Retina (tissue), 1 donor: ENCODE measurements at places on chromosomes 2 and 18.

DNA sequence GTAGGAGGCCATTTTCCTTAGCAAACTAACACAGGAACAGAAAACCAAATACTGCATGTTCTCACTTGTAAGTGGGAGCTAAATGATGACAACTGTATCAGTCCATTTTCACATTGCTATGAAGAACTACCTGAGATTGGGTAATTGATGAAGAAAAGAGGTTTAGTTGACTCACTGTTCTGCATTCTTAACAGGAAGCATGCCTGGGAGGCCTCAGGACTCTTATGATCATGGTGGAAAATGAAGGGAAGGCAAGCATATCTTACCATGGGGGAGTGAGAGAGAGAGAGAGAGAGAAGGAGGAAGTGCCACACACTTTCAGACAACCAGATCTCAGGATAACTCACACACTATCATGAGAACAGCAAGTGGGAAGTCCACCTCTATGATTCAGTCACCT, 105.3 kb downstream of the PARD3B start:
- DNase-seq, result no peak

DNA sequence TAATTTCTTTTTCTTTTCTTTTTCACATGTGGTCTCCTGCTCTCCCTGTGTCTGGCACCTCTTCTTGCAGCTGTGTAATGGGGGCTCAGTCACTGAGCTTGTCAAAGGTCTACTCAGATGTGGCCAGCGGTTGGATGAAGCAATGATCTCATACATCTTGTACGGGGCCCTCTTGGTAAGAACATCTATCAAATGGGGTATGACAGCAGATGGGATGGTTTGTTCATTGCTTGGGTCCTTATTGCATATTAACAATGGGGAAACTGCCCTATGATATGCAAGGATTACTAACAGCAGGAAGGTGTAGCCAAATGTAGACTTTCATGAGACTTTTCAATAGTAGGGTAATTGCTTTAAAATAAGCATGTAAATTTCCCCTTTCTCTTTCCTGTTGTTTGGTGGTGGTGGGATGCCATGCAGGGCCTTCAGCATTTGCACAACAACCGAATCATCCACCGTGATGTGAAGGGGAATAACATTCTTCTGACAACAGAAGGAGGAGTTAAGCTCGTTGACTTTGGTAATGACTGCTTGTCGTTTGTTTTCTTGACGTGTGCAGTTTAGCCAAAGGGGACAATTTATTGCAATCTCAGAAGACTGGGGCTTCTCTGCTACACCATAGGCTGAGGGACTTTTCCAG, 36.5 kb downstream of the MYO3B start:
- no peak for DNase-seq

DNA sequence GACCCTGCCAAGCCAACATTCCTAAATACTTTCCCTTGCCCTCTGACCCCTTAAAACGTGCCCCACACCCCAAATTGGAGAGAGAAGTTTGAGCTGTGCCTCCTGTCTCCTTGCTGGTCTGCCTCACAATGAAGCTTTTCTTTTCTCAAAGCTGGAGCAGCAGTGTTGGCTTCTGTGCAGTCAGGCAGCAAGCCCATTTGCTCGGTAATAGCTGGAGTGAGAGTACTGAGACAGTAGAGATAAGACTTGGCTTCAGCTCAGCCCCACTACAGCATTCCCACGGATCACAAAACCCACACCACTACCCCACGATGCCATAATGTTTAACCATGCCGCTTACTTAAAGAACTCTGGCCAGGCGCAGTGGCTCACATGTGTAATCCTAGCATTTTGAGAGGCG, 73.0 kb downstream of the NCAPH start:
- DNase-seq, result peak; percentile 62

DNA sequence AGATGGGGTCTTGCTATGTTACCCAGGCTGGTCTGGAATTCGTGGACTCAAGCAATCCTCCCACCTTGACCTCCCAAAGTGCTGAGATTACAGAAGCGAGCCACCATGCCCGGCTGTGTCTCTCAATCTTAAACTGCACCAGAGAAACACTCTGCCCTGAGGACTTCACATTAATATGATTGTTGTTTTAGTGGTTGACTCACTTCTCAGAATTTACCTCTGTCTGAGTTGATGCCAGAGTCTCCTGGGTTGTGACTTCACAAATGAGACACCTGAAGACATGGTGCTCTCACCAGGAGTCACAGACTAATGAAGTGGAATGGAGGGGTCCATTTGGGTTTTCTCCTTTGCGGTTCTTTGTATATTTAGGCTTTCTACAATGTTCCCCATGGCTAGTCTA, 61.0 kb upstream of the TGIF1 start:
- DNase-seq, result no peak

GRCh38 chr18:75827751-75828287, 400.3 kb upstream of the SMIM21 start:
- no peak for DNase-seq

- DNase-seq, result no peak
Observed at GRCh38 chr2:152701198-152701597, 16.1 kb downstream of the PRPF40A start.

DNA sequence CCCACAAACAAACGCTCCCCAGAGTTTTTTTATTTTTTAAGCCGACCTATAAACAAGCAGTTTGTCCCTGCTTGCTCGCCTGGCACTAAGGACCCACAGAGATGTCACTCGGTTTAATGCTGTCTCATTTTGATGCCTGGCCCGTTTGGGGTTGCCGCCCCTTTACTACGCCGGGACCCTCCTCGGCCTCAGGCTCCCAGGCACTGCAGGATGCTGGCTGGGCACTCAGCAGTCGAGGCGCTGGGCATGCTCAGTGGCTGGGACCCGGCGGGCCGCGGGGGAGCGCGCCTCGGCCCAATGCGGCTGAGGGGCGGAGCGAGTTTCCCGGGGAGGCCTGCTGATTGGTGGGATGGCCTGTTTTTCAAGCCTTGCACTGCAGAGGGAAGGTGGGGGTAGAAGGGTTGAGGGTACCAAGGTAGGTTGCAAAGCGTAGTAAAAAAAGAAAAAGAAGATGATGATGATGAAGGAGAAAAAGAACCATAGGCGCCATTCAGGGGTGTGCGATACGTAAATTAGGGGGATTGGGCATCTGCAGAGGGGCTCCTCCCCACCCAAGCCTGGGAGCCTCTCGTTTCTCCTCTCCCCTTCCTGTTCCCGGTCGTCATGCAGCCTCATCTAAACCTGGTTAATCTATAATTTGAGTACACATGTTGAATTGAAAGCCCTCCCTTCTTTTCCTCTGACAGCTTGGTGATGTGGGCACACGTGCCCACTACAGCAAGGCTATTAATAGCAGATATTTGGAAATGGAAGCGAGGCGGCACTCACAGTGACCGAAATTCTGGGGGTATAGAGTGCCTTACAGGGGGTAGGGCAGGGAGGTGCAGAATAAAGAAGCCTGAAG, 1.5 kb upstream of the IRS1 start:
- DNase-seq, result peak; percentile 97

GRCh38 chr2:18299423-18300212, 260.8 kb downstream of the RDH14 start:
- peak; percentile 11 for DNase-seq

- no peak for DNase-seq
Observed at GRCh38 chr2:65919550-65920188, 487.3 kb upstream of the SPRED2 start.

DNA sequence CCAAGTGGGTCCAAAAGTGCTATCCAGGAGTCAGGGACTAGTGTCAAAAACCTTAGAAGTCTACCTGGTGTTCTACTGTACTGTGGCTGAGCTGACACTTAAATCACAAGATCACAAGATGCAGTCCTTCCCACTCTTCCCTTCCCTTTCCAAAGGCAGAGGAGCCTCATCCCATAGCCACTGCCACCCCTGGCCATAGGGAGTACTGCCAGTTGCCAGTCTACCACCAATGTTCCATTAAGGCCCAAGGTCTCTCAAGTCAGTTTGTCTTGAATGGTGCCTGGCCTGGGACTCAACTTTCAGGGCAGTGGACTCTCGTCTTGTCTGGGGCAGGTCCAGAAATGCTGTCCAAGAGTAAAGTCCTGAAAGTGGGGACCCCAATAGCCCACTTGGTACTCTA, 585.6 kb downstream of the NUP35 start:
- no peak for DNase-seq

GRCh38 chr2:6970976-6971480, 53.8 kb downstream of the RNF144A start:
- no peak for DNase-seq

GRCh38 chr2:118738524-118739308, 108.7 kb downstream of the EN1 start:
- no peak for DNase-seq

GRCh38 chr18:55076643-55077218, 117.5 kb upstream of the CCDC68 start:
- no peak for DNase-seq

DNA sequence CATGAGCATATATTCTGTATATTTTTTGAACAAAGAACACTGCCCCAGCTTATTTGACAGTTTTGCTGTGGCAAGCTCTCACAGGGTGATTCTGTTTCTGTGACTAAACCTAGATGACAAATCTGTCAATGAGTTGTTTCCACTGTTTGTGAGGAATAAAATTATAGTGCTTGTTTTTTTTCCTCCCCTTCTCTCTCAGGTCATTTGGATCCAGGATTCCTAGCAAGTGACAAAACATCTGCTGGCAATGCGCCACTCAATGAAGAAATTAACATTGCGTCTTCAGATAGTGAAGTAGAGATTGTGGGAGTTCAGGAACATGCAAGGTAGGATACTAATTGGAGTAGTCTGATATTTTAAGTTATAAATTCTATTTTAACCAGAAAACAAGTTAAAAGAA, 149.3 kb downstream of the HAUS1 start:
- DNase-seq, result no peak

GRCh38 chr2:20496076-20496872, 49.4 kb downstream of the RHOB start:
- no peak for DNase-seq

- peak; percentile 75 for DNase-seq
Observed at GRCh38 chr2:104862058-104862941, 8.4 kb downstream of the POU3F3 start.

DNA sequence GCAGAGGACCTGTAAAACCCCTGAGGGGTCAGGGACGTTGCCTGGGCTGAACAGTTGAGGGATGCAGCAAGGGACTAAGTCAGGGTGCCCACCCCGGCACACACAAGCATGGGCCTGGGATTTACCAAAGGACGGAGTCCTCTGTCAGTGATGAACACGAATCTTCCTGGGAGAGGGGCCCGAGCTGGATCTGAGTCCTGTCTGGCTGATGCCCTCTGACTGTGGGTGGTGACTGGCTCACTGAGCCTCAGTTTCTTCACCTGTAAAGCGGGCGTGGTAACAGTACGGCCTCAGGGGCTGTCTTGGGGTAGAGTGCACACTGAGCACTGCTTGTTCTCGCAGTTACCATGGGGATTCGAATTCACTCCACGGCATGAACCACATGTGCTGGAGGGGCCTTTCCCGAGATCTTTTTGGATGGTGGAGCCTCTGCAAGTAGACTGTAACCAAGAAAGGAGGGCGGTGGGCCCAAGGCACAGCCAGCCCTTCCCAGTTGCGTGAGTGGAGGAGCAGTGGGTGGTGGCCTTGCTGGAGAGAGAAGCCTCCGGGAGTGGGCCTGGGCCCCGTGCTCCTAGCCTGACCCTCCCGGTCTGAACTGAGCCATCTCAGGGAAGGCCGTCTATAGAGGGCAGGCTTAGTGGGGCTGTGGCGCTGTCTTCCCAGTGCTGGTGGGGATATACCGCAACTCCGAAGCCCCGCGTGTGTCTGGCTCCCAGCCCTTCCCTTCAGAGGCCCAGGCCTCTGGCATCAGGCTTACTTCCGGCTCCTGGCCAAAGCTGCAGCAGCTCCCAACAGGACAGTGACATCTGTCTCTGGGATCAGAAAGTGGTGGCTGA, 130.8 kb upstream of the HS6ST1 start:
- DNase-seq, result no peak

DNA sequence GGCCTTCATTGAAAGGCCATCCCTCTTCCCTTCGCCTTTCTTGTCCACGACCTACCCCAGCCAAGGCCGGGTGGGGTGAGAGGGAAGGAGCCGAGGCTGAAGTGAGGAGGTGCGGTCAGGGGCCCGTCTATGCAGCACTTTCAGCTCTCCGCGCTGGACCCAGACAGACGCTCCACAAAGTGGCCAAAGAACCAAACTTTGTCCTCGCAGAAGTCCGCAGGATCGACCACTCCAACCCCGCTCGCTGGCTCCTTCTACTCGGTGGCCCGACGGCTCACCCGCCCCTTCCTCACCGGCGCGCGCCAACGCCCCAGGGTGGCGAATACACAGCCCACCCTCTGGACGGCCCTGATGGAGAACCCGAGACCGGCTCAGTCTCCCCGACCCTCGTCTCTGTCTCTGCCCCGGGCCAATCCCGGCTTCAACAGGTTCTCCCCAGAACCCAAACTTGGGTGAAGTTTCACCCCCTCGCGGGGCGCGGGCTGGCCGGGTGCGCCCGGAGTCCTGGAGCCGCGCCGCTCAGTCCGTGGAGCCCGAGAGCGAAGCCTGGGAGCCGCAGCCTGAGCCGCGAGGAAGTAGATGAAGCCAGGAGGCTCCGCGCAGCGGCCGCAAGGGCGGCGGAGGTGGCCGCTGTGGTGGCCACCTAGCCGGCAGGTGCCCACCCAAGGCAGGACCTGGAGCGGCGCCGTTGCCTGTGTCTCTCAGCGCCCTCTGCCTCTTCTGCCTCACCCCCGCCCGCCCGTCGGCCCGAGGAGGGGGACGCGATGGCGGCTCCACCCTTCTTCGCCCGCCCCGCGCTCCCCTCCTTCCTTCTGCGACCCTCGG, 26.7 kb upstream of the ALPP start:
- peak; percentile 44 for DNase-seq

DNA sequence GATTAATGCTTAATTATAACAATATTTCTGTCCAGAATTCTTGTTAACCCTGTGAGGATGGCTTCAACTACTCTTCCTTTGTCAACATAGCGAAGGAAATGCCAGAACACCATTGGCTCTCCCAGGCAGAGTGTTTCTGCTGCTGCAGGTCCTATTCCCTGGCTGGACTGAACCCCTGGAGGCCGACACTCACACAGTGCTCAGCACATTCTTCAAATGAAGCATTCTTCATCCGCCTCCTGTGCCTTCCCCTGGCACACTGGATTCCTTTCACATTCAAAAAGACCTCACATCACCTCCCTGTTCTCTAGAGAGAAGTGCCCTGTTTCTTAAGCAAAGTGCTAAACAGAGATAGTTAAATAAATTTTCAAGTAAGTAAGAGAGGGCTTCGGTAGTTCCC, 187.3 kb upstream of the MSH6 start:
- no peak for DNase-seq

DNA sequence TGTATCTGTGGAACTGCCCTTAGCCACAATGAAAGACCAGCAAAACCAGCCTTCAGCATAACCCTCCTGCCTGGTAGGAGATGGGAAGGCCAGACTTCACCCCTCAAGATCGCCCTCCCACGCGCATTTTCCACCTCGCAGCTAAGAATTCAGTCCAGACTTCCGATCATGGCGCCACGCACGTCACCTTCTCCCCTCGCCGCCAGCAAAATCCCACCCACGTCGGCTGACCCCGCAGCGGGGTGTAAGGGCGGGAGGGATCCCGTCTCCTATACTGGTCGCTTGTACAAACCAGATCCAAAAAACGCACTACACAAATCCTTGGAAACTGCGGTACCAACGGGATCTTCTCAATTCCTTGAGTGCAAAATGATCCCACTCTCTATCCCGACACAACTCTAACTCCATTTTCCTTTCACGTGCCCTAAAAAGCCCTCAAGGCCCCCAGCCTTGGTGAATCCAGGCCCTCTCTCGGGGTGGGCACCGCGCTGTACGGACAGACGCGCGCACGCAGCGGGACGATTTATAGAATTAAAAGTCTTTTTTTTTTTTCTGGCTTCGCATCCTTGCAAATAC, 1.0 kb upstream of the BMPR2 start:
- peak; percentile 93 for DNase-seq
